ENCODE measurements at places on chromosomes 5 and 9.

- no peak for DNase-seq
- H3K36me3 ChIP-seq: no peaks in the 10 kb centered on the region
- peaks cover 3% of the 10 kb centered on the region for H3K27me3 ChIP-seq
- no peak overlapping the region for H3K27ac ChIP-seq
These were observed 36.3 kb upstream of the STX17 start for GRCh38 chr9:99870126-99870525.

- no peaks in the 10 kb centered on the region for H3K4me1 ChIP-seq
- H3K4me3 ChIP-seq: no peak overlapping the region
- H3K36me3 ChIP-seq: no peaks in the 10 kb centered on the region
- H3K27ac ChIP-seq: no peak overlapping the region
These were observed 501.3 kb upstream of the FTMT start for GRCh38 chr5:121350181-121350930.

DNA sequence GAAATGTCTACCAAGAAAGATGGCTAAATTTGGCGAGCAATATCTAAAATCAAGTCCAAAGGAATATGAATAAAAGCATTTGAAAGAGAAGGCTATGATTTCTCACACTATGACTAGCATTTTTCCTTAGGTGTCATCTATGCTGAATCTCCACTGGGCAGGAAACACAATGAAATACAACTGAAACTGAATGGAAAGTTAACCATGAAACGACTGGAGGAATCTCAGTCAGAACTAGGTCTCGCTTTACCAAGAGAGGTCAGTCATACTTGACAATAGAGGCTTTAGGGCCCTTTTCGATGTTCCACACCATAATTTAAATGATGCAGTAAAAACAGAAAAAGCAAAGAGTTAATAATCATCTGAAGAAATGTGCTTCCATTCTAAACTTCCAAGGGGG is 339.0 kb downstream of the PDE4D start:
- no peak for DNase-seq
- H3K27me3 ChIP-seq: no peaks in the 10 kb centered on the region
- no peak overlapping the region for H3K27ac ChIP-seq

- H3K27me3 ChIP-seq: no peaks in the 10 kb centered on the region
- no peak overlapping the region for H3K4me3 ChIP-seq
- H3K27ac ChIP-seq: no peak overlapping the region
- no peaks in the 10 kb centered on the region for H3K36me3 ChIP-seq
- H3K4me1 ChIP-seq: no peaks in the 10 kb centered on the region
These were observed 432.6 kb downstream of the CYLC2 start for GRCh38 chr9:103427696-103428095.

GRCh38 chr5:74326571-74327338 is 313.8 kb downstream of the ENC1 start:
- peak overlapping the region; percentile 42 for H3K4me3 ChIP-seq
- DNase-seq: peak; percentile 73
- H3K27ac ChIP-seq: no peak overlapping the region
- peaks cover 9% of the 10 kb centered on the region for H3K27me3 ChIP-seq

- H3K4me3 ChIP-seq: no peak overlapping the region
- no peaks in the 10 kb centered on the region for H3K4me1 ChIP-seq
- no peaks in the 10 kb centered on the region for H3K36me3 ChIP-seq
- H3K27ac ChIP-seq: no peak overlapping the region
These were observed 59.2 kb downstream of the MED10 start for GRCh38 chr5:6319116-6319515.

DNA sequence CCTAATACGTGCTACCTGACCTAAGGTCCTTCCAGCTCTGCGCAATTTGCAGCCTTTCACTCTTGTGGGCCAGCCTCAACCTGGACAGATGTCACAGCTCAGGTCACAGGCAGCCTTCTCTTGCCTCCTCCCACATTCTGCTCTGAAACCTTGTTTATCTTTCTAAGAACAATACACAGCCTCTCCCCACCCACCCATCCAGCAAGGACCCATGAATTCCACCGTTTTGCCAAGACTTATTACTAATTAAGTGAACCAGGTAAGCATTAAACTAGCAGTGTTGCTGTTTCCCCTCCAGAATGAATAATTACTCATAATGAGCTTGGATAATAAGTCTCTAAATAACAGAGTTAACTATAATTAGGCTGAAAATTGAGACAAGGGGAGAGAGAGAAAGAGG is 11.0 kb downstream of the FABP6 start:
- H3K27ac ChIP-seq: peak overlapping the region; percentile 35
- no peak overlapping the region for H3K4me3 ChIP-seq
- H3K27me3 ChIP-seq: peaks cover 25% of the 10 kb centered on the region
- H3K36me3 ChIP-seq: no peaks in the 10 kb centered on the region

- no peaks in the 10 kb centered on the region for H3K4me1 ChIP-seq
- peaks cover 3% of the 10 kb centered on the region for H3K36me3 ChIP-seq
- no peak overlapping the region for H3K27ac ChIP-seq
- DNase-seq: no peak
These were observed 234.8 kb downstream of the PIK3R1 start for GRCh38 chr5:68450245-68450852.

DNA sequence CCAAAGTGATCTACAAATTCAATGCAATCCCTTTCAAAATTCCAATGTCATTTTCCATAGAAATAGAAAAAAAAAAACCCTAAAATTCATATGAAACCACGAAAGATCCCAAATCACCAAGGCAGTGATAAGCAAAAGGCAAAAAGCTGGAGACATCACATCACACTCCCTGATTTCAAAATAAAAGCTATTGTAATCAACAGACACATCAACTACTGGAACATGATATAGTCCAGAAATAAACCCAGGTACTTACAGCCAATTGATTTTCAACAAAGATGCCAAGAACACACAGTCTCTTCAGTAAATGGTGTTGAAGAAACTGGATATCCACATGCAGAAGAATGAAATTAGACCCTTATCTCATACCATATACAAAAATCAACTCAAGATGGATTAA is 224.0 kb downstream of the WDR70 start:
- no peak for DNase-seq
- no peak overlapping the region for H3K4me3 ChIP-seq
- no peaks in the 10 kb centered on the region for H3K4me1 ChIP-seq
- H3K36me3 ChIP-seq: peaks cover under 1% of the 10 kb centered on the region

- no peak overlapping the region for H3K27ac ChIP-seq
- no peaks in the 10 kb centered on the region for H3K36me3 ChIP-seq
- no peak overlapping the region for H3K4me3 ChIP-seq
- DNase-seq: no peak
- peaks cover 6% of the 10 kb centered on the region for H3K27me3 ChIP-seq
- H3K4me1 ChIP-seq: no peaks in the 10 kb centered on the region
These were observed 171.3 kb downstream of the NR2F1-AS1 start for GRCh38 chr5:93409691-93410090.

- no peak for DNase-seq
- H3K27ac ChIP-seq: no peak overlapping the region
- H3K4me1 ChIP-seq: peaks cover 5% of the 10 kb centered on the region
- no peaks in the 10 kb centered on the region for H3K27me3 ChIP-seq
- no peak overlapping the region for H3K4me3 ChIP-seq
These were observed 7.3 kb upstream of the ROPN1L start for GRCh38 chr5:10434392-10434791.

GRCh38 chr5:149271716-149272563 is at the start of gene AFAP1L1:
AFAP1L1 (plus strand) TSS chr5:149271859; CDS start chr5:149271969, 110 bp downstream.
- peaks cover 78% of the 10 kb centered on the region for H3K27me3 ChIP-seq
- H3K4me3 ChIP-seq: peak within 1 kb of the TSS; percentile 81
- no peaks in the 10 kb centered on the region for H3K36me3 ChIP-seq
- no peak within 1 kb of the TSS for H3K27ac ChIP-seq
- H3K4me1 ChIP-seq: peaks cover 11% of the 10 kb centered on the region
